LoVo (cell line): ENCODE measurements at places on chromosomes 3 and 15.

DNA sequence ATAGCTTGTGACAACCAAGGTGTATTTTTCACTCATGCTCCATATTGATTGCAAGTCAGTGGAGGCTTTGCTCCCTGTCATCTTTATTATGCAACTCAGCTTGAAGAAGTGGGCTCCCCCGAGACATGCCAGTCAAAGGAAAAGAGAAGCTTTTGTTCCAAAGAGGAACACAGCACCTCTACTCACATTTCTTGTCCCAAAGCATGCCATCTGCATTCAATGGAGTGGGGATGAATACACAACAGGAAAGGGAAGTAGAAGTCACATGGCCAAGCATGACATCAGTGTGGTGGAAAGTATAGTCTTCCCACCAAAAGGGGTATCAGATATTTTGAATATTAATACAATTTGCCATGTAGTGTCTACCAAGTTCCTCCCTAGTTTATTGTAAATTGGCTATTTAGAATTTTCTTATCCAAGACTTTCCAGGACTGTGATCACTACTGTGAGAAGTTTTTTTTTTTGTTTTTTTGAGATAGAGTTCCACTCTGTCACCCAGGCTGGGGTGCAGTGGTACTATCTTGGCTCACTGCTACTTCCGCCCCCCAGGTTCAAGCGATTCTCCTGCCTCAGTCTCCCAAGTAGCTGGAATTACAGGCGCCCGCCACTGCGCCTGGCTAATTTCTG, 114.5 kb downstream of the GMPS start:
- no peak for DNase-seq

- DNase-seq = no peak
These were observed 20.6 kb downstream of the COL8A1 start for GRCh38 chr3:99659032-99659431.

GRCh38 chr3:43523454-43524053, 98.3 kb downstream of the ANO10 start:
- no peak for DNase-seq

- no peak for DNase-seq
These were observed 36.4 kb downstream of the ZNF710 start for GRCh38 chr15:90037511-90037860.

DNA sequence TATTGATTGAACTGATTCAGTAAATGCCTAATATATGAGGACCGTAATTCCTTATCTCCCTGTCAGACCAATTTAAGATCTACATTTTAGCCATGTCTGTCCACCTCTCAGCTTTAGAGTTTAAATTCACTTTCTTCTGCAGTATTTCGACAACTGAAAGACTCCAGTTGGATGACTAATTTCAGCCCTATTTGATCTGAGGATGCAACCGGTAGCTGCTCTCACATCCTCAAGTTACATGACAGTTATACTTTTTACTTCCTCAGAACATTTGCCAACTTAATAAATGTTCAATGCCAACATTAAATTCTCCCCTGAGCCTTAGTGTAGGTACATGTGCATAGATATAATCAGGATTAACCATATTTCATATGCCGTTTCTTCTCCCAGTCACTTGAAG, 2.5 kb upstream of the HHLA2 start:
- no peak for DNase-seq

- DNase-seq = no peak
These were observed 1.3 kb downstream of the SACM1L start for GRCh38 chr3:45690336-45691035.

DNA sequence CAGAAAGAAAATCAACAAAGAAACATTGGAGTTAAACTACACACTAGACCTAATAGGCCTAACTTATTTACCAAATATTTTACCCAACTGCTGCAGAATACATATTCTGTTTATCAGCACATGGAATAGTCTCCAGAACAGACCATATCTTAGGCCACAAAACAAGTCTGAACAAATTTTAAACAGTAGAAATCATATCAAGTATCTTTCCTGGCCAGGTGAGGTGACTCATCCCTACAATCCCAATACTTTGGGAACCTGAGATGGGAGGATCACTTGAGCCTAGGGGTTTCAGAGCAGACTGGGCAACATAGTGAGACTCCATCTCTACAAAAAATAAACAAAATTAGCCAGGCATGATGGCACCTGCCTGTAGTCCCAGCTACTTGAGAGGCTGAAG, 18.1 kb upstream of the KPNA4 start:
- DNase-seq = no peak

GRCh38 chr3:65751123-65751700, 287.5 kb downstream of the MAGI1 start:
- no peak for DNase-seq

- peak; percentile 52 for DNase-seq
These were observed 787 bp upstream of the SLMAP start for GRCh38 chr3:57755368-57755675.

GRCh38 chr3:181326637-181327223, 337.2 kb upstream of the DNAJC19 start:
- DNase-seq = peak; percentile 51

DNA sequence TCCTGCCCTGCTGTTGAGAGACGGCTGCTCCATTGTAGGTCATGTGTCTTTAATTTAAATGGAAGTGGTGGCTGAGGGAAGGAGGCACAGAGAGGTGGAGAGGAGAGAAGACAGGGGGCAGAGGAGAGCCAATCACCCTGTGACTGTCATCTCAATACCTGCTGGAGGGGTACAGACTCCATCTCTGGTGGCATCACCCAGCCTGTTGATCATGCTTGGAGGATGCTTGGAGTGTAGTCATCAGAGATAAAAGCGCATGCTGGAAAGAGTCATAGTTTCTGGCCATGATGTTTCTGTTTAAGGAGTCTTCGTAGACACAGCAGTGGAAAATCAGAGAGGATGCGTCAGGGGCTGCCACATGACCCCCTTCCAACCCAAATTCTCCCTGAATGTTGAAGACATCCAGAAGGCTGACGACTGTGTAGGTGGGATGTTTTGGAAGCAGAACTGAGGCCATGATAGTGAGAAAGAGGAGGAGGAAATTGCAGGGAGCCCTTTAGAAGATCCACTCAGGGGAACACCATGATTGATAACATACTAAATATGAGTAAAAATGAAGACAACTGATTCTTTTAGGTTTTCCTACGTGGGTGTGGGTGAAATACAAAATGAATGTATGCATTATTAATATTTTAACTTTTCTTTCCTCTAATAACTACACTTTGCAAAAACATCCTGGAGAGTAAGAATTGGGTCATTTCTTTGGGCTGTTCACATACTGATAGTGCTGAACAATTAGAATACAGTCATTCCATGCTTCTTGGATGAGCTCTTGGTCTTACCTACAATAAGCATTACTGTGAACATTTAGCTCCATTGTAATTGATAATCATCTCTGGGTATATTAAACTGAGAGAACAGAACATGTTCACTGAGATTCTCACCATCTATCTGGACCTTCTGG, 210.6 kb upstream of the ATP10A start:
- no peak for DNase-seq

DNA sequence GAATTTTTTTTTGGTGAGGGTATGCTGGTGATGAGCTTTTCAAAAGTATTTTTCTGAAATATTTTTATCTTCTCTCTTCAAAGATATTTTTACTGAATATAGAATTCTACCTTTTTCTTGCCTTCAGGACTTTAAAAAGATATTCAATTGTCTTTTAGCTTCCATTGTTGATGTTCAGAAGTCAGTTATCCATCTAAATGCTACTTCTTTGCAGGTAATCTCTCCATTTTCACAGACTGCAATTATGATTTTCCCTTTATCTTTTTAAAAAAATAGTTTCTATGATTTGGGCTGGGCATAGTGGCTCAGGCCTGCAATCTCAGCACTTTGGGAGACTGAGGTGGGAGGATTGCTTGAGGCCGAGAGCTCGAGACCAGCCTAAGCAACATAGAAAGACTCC, 222.4 kb downstream of the IL20RB start:
- DNase-seq = no peak

DNA sequence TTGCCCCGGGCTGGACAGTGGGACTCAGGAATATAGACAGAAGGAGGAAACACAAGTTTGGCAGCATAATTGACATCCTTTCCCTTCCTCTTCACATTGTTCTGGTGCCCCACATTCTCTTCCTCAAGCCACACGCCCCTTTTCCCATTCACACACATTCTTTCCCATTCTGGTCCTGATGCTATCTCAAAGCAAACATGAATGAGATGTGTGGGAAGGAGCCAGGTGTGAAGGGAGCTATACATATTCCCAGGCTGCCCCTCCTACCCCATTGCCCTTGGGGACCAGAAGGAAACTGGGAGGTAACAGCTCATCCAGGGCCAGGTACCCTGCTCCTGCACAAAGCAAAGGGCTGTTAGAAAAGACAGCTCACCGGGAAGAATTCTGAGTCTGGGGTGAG, 23.4 kb upstream of the CLK3 start:
- DNase-seq = no peak

GRCh38 chr3:43998836-43999727, 242.6 kb upstream of the TOPAZ1 start:
- no peak for DNase-seq

DNA sequence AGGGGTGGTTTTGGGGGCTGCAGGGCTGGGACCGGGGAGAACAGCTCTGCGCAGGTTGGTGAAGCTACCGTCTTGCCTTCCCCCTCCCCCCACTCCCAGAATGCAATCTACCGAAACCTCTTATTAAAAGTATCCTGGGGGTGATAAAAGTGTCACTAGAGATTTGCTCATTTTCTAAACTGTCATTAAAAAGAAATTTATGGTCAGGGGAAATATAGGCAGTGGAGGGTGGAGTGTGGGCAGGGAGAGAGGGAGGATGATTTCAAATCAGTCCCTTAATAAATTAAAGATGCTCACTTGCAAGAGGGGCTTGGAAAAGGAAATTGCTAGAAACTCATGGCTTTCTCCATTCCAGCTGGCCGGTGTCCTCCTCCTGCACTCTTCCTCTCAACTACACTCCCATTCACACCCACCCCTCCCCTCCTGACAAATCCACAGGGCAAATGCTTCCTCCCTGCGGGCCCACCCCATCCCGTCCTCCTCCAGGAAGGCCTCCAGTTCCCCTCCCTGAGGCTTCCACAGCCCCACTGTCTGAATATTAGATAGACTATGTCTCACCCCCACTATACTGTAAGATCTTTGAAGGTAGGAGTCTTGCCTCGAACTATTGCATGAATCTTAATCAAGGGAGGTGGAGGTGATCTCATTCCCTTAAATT, 83.9 kb downstream of the TLE3 start:
- no peak for DNase-seq

GRCh38 chr15:68450192-68450591, 18.2 kb upstream of the ITGA11 start:
- DNase-seq = no peak

- peak; percentile 67 for DNase-seq
These were observed at the start of gene SCN5A for GRCh38 chr3:38649500-38650247. Gene SCN5A, minus strand, starts transcription at chr3:38649687. Its CDS starts 16,380 bp downstream, at chr3:38633307.

- no peak for DNase-seq
These were observed 26.3 kb upstream of the THRB start for GRCh38 chr3:24520976-24521419.

GRCh38 chr3:64449026-64449425, 223.8 kb upstream of the PRICKLE2 start:
- DNase-seq = no peak

DNA sequence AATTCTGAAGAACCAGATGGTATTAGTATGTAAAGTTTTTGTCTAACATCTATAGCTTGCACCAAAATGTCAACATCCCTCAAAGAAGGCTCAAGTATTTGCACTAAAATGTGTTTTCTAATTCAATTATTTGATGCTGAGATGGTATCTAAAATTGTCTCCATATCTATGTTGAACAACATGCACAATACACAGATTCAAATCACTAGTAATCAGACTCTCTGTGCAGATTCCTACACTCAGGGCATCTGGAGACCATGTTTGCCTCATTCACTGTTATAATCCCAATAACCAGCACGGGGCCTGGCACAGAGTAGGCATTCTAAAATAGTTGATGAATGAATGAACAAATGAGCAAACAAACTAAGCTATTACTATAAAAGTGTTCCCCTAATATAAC, 2.6 kb downstream of the FILIP1L start:
- DNase-seq = no peak

GRCh38 chr15:40016224-40016865, 22.6 kb downstream of the SRP14 start:
- no peak for DNase-seq

- DNase-seq = no peak
These were observed 508.5 kb downstream of the GABRG3 start for GRCh38 chr15:27479296-27480140.
